SW 1271 (cell line): ENCODE measurements at places on chromosomes 6 and 20.

DNA sequence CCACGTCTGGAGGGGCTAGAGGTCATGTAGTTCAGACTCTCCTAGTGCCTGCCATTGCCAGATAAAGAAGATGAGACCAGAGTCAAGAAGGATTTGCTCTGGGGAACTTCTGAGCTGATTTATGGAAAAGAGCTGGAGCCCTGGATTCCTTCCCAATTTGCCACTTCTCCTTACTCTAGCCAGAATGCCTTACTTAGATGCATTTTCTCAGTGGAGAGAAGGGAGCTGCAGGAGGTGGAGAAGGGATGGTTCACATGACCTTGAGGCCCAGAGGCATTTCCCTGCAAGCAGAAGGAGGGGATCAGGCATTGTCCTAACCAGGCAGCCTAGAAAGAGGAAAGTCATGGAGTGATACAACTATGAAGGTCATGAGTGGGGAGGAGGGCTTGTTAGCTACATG is 122.2 kb downstream of the UNC5CL start:
- DNase-seq = no peak

DNA sequence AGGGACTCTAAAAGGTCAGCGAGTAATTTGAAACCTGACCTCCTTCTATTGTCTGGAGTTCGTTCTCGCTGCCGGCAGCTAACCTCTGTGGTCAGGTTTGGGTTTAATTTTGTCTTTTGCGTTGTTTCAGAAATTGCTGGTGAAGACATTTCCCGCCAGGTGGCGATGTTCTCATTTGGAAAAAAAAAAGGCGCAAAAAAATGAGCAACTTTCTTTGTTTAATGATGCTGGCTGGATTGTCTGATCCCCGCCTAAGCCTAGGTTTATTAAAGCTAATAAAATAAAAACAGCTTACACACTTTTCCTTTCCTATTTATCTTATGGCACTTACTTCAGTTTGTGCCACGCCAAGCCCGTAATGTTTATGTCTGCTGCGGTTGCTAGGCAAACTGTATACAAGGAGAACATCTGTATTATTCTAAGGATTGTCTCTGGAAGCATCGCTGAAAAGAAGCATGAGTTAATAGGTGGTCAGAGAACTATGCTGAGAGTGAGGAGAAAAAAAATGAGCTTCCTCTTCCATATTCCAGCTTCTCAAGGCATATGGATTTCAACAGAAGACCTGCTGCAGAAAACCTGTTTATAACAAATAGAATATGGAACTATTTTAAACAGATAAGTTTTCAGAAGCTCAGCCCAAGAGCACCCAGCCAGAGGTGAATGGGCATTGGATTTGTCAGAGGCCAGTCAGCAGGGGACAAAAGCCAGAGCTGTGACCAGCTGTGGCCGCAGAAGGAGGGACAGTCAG is 205.7 kb downstream of the DOK5 start:
- peak; percentile 22 for DNase-seq

DNA sequence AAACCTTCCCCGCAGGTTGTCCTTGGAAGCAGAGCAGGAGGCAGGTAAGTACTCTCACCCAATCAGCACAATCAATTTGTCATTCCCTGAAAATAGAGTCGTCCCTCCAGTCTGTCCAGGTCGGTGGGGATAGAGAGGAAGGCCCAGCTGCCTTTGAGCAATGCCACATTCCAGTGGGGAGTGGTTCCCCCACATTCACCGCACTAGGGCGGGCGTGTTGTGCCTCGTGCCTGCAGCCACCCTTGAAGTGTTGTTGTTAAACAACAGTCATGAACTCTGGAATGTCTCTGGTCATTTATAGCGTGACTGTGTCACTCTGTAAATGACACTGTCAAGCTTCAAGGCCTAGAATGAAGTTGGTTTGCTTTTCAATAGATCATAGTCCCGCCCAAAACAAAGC is 33.4 kb downstream of the PRDM1 start:
- no peak for DNase-seq

DNA sequence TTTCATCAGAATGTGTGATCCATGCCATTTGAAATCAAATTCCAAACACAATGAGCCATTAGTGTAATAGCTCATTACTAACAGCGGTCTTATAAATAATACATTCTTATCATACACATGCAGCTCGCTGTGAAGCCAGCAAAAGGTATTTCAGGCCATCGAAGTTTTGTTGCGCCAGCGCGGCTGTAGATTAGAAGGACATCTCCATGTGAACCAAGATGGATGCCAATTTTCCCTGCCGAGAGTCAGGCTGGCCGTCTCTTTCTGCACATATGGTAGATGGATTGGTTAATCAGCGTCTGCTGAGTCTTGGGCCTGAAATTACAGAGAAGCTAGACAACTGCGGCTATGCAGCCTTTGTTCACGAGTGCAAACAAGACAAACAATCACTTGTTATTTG is 44.1 kb downstream of the CFAP61 start:
- no peak for DNase-seq

- peak; percentile 9 for DNase-seq
Observed at GRCh38 chr6:62891065-62891647, 320.1 kb upstream of the FKBP1C start.

DNA sequence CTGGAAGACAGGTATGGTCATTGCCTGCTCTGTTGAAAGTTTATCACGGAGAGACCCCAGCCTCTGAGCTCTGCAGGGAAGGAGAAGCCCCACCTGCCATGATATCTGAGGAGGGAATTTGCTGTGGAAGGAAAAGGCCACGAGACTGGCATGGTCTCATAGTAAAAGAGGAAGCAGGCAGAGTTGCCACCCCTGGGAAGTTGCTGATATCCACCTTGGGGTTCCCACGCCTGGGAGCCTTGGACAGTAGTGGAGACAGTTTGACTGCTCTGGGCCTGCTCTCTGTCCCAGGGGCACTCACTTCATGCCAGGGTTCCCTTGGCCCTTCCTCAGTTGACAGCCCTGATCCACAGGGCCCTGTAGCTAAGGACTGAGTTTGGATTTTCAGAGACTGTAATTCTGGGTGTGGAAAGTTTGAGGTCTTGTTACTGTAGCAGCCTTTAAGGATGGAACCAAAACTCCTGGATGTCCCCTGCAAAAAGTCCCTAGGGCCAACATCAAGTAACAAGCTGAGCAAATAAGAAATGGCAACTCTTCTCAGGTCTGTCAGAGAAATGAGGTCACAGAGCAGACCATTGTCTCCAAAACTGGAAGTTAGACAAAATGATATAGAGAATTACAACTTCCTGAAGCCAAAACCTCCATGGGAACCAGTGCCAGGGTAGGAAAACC is 6.9 kb upstream of the SIRPB1 start:
- no peak for DNase-seq

GRCh38 chr20:31607640-31608250 is 2.7 kb downstream of the ID1 start:
- no peak for DNase-seq

DNA sequence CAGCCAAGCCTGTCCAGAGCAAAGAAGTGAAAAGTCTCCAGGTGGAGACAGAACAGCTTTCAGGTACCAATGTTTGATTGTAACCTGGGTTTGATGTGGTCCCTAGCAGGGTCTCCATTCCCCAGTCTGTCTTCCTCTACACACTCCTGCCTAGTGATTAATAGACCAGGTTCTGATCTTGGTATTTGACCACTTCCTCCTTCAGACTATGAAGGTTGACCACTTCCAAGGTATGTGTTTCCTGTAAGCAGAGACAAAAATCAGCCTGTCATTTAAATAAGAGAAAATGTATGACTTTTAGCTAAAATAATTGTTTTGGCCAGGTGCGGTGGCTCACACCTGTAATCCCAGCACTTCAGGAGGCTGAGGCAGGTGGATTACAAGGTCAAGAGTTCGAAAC is 41.8 kb upstream of the TOP1 start:
- no peak for DNase-seq
